ENCODE measurements at places on chromosomes 7 and 10.

DNA sequence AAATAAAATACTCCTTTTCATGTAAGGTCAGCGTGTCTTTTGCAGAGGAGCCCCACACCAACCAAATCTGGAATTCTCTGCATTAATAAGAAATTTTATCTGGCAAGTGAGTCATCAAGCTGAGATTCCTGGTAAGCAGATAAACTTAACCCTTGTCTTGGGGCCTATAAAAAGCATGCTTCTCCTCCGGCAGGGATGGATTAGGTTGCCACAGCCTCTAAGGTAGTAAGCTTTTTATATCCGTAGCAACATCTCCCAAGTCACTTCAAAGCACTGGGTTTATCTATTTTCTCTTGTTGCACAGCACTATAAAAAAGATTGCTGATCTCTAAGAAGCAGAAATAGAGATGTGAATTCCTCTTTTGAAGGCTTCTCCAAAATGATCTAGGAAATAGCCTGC lies 202.8 kb upstream of the NOBOX start:
- DNase-seq = no peak

DNA sequence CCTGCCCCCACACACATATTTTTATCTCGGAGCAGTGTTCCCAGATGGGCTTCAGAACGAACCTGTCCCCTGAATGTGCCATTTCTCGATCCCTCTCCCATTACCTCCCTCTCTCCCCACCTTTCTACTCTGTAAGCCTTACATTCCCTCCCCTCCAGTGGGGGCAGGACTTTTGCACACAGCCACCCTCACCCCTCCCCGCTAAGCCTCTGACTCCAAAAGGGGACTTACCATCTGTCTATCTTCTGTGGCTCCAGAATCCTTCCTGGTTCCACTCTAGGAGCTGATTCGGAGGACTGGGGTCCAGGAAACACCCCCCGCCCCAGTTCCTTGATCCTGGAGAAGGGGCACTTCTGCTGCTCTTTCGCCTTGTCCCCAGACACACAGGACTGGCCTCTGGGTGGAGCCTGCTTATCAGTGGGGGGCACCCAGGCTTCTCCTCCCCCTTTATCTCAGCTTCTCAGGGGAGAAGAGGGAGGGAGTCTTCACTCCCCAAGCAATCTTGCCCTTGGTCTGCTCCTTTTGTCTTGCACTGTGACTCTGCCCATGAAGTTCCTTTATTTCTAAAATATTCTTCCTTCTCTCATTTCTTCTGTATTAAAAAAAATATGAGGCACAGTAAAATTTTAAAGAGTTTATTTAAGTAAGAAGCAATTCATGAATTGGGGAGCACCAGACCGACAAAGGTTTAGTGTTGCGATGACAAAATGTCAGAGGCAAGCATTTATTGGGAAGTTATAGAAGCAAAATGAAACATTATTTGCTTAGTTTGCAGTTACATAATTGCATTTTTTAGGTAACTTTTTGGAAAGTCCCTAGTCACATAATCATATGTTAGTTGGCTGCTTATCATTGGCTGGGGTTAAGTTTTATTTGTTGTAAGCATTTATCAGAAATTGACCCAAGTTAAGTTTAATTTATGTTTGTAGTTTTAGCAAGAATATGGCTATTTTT lies at the start of gene KEL:
TSS of gene KEL (minus strand) at position 391 of the 954 bp plus-strand sequence. CDS start at position 234, 157 bp downstream.
- no peak for DNase-seq

GRCh38 chr10:119658274-119658673 lies 7.1 kb downstream of the BAG3 start:
- no peak for DNase-seq

- DNase-seq = no peak
Observed at GRCh38 chr7:17601921-17602320, 303.5 kb downstream of the AHR start.

DNA sequence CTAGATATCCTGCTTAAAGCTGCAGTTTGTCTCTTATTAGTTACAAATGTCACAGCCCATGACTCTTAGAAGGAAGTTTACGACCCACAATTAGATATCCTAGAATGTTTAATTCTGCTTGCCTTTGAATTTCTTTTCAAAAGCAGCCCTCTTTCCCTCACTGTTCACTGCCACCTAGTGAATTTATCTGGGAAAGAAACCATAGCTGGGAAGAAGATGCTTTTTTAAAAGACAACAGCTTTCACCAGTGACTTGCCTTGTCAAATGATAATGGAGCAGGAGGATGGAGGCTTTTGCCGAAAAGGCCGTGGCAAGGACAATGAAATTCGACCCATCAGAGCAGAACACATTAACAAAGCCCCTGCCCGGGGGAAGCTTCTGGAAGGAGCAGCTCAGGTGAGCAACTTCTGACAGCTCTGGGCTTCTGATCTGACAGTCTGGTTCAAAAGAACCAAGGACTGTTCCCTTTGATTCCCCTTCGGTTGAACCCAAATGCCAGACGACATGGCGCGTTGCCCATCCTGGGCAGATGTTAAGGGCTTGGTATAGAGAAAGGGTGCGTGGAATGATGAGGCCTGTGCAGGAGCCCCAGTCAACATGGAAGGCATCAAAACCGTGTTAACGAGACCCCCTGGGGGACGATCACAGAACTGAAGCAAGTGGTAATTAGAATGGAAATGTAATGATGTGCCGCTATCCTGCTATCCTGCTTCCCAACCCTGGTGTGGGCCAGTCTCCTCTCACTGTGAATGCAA lies 236.8 kb downstream of the FRMD4A start:
- DNase-seq = peak; percentile 41

DNA sequence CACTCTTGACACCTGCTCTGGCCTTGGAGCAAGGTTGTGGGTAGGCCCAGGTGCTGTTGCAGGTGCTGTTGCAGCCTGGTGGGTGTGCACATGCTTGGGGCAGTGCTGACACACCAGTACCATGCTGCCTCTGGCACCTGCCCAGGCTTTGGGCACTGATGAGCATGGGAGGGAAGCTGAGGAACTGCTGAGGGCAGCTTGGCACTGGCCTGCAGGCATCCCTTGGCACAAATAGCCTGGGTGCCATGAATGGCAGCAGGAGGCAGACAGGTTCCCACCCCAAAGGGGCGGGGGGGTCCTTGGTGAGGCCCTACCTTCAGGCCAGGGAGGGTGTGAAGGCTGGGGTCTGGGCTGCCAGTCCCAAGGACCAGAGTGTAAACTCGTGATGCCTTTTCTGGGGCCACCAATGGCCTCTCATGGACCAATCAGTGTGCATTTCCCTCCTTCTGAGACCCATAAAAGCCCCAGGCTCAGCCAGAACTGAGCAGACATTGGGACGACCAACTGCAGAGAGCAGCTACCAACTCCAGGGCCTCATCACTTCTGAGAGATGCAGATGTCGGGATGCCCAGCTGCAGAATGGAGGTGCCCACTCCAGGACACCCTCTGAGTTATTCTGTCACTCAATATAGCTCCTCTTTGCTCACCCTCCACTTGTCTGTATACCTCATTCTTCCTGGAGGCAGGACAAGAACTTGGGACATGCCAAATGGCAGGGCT lies 547.4 kb downstream of the ZWINT start:
- no peak for DNase-seq

DNA sequence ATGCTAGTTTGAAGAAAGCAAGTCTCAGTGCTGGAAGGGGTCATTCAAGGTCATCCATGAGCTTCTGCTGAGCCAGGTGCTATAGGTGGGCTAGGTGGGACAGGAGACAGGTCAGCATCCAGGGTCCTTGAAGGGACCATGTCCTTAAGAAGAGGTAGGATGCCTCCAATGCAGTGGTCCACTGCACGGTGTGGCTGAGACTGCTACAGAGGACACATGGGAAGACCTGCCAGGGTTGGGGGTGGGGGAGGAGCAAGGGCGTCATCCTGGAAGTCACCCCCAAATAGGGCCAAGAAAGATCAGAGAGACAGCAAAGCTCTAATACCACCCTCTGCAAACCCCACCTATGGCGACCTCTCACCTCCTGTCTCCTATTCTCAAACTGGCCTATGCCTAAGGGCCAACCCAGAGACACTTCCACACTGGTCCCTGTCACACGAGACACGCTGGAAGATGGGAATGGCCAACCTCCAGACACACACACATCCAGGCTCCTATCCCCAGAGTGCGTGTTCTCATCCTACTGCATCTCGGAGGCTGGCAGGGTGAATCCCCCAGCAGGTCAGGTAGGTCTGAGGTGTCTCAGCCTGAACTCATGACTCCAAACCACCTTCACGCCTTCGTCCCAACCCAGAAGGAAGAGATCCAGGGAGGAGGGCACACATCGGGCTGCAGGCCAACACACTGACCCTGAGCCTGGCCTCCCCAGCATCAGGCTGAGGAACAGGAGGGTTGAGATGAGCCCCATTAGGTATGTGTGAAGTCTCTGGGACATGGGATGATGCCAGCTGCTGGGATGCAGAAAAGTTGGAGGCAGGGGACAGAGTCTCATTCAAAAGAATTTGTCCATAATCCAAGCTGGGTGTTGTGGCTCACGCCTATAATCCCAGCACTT lies 5.6 kb upstream of the PPP1R35 start:
- no peak for DNase-seq

GRCh38 chr10:17662193-17663138 lies 18.5 kb downstream of the STAM start:
- DNase-seq = no peak

DNA sequence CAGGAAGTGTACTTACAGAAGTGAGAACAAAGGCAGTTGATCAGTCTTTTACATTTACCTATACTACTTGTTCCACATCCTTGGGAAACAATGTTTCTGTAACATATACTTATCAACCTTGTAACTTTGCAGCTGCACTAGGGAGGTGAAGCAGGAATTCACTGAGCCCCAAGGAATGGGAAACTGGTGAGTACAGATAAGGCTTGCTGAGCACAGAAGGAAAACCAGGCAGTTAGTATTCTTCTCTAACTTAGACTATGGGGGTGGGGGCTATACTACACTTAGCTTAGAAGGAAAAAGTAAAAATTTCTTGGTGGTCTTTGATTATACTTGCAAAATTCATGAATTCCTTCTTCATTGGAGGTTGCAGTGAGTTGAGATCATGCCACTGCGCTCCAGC lies 6.9 kb upstream of the ZNF33A start:
- no peak for DNase-seq

- DNase-seq = no peak
Observed at GRCh38 chr10:73182568-73182967, 14.6 kb downstream of the FAM149B1 start.

DNA sequence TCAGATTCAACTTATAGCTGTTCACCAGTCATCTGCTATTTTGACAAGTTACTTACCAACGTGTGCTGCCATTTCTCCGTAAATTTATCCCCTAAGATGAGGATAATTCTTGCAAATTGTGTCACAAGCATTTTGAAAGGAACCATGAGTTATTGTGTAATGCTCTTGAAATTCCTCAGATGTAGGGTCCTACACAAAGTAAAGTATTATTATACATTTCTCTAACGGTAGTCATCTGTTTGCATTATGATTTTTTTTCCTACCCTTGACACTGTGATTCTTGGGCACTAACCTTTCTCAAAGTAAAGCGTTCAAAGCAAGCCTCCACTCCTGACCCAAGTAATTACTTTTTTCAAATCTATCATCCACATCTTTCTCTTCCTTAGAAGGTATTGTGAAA lies 8.1 kb downstream of the HERC4 start:
- no peak for DNase-seq

DNA sequence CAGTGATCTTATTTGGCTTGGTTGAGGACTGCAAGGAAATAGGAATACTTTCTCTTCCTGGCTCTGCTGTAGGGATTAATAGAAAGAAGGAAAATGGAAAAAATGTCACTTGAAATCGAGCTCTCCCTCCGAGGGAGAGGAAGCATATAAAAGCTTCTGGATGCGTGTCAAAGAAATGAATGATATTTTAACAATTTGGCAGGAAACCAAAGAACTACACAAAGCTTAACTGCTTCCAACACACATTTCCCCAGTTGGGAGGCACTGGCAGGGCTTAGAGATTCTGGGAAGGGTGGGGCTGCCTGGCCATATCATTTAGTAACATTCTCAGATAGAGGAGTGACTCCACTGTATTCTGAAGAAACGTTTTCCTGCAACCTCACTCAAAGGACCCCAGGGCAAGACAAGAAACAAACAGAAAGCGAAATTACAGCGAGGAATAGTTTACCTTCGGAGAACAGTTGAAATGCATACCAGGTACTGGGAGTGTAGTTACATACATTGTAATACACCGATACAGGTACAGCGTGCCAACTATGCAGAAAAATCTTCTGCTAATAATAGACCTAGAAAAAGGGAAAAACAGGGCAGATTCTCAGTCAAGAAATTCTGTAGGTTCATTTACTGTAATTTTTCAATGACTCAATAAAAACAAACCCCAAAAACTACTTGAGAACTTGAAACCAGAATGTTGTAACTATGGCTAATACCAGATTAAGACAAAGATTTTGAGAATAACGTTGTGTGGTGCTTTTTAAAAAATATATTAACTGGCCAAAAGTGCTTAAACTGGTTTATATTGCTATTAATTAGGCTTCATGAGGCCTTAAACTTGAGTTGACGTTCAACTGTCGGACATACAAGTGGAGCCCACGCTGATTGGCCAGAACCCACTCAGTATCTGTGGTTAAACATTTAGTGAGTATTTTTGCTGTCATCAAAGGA lies 75.7 kb upstream of the ASAH2 start:
- DNase-seq = no peak

DNA sequence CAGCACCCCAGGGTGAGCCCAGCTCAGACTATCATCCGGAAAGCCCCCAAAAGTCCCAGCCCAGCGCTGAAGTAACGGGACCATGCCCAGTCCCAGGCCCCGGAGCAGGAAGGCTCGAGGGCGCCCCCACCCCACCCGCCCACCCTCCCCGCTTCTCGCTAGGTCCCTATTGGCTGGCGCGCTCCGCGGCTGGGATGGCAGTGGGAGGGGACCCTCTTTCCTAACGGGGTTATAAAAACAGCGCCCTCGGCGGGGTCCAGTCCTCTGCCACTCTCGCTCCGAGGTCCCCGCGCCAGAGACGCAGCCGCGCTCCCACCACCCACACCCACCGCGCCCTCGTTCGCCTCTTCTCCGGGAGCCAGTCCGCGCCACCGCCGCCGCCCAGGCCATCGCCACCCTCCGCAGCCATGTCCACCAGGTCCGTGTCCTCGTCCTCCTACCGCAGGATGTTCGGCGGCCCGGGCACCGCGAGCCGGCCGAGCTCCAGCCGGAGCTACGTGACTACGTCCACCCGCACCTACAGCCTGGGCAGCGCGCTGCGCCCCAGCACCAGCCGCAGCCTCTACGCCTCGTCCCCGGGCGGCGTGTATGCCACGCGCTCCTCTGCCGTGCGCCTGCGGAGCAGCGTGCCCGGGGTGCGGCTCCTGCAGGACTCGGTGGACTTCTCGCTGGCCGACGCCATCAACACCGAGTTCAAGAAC lies 1.1 kb downstream of the VIM start:
- no peak for DNase-seq

GRCh38 chr10:74752371-74753040 lies 73.9 kb upstream of the KAT6B start:
- no peak for DNase-seq

Measured in NCI-H1092 (cell line).